ENCODE measurements at places on chromosomes 2 and 18.

GRCh38 chr2:176595986-176596385, 326.7 kb downstream of the MTX2 start:
- DNase-seq = no peak

DNA sequence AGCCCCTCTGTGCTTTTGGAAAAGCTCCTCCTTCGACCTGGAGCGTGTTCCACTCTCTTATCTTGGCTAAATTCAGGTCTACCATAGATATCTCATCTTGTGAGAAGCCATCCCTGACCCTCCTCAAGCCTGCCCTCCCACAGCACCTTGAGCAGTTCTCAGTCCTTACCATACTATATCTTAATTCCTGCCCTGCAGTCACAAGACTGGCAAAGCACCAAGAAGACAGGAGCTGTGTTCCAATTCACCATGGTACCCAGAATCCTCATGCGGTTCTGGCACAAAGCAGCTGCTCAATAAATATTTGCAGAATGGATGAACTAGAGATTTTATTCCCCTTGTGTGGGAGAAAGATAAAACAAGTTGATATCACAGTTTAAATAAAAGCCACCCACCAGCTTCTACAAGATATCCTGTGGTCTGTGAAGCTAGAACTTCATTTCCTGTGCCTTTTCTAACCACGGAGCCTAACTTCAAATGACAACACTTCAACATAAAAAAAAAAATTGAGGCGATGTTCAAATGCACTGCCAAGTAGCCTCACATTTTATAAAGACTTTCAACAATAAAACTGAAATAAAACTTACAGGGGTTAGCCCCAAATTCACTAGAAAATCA, 19.5 kb downstream of the MARCHF4 start:
- no peak for DNase-seq

DNA sequence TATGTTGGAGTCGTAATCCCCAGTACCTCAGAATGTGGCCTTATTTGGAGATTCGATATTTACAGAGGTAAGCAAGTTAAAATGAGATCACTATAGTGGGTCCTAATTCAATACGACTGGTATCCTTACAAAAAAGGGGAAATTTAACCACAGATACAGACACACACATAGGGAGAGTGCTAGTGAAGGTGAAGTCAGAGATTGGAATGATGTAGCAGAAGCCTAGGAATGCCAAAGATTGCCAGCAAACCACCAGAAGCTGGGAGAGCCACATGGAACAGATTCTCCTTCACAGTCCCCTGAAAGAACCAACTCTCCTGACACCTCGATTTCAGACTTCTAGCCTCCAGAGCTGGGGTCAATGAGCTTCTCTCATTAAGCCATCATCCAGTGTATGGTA, 17.7 kb upstream of the ACTR3 start:
- no peak for DNase-seq

- DNase-seq = no peak
These were observed 30.5 kb upstream of the NEDD4L start for GRCh38 chr18:58013241-58014211.
